ENCODE measurements at places on chromosomes 2 and 18.

DNA sequence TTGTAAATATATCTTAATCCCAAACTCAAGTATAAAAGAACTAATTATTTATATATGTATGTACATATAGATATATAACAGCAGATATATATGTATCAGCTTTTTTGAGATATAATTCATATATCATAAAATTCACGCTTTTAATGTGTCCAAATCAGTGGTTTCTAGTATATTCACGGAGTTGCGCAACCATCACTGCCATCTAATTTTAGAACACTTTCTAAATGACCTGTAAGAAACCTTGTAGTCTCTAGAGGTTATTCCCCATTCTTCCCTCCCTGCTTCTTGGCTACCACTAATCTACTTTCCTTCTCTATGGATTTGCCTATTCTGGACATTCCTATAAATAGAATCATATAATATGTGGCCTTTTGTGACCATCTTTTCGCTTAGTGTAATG lies 163.5 kb upstream of the TCF4 start:
- DNase-seq: no peak

GRCh38 chr2:8666581-8666980 lies 15.3 kb upstream of the ID2 start:
- DNase-seq: no peak

DNA sequence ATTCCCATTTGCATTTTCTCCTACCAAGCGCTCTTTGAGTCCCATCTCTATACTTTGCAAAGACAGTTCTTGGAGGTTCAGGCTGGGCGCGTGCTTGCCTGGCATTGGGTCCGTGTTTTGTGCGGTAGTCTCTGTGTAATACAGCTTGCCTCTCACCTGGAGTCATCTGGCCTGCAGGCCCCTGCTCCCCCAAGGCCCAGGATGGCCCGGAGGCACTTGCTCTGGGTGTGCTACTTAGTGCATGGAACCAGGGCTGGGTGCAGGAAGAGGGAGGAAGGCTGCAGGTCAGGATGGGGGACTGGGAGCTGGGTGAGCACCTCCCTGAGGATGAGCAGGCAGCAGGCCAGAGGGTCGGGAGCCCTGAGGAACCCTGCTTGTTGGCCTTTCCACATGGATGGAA lies 220.9 kb downstream of the LDLRAD4 start:
- DNase-seq: no peak

GRCh38 chr2:201769666-201770373 lies 10.9 kb downstream of the ALS2 start:
- no peak for DNase-seq

- DNase-seq: no peak
Measured at GRCh38 chr18:22296304-22296703, 121.4 kb downstream of the CTAGE1 start.

DNA sequence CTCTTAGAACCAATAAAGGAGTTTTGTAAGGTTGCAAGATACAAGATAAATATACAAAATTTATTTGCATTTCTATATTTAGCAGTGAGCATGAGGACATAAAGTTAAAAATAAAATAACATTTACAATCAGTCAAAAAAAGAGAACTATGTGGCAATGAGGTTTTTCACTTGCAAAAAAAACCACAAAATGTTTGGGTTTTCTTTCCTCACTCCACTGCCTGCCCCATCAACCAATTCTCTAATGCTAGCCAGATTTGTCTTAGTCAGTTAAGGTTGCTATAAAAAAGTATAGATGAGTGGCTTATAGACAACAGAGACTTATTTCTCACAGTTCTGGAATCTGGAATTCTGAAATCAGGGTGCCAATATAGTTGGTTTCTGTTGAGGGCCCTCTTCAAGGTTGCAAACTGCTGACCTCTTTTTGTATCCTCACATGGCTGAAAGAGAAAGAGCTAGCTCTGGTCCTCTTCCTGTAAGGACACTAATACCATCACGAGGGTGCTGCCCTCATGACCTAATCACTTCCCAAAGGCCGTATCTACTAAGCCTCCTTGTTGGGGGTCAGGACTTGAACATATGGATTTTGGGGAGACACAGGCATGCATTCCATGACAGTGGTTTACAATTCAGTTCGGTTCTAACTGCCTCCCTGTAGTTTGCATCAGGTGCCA lies 566.2 kb downstream of the GALR1 start:
- DNase-seq: no peak

GRCh38 chr18:59540780-59541179 lies 156.4 kb downstream of the CCBE1 start:
- no peak for DNase-seq

GRCh38 chr2:166140932-166141331 lies 13.1 kb upstream of the SCN1A start:
- DNase-seq: no peak

- DNase-seq: peak; percentile 68
Measured at GRCh38 chr2:69200107-69200520, 186.9 kb downstream of the GFPT1 start.

DNA sequence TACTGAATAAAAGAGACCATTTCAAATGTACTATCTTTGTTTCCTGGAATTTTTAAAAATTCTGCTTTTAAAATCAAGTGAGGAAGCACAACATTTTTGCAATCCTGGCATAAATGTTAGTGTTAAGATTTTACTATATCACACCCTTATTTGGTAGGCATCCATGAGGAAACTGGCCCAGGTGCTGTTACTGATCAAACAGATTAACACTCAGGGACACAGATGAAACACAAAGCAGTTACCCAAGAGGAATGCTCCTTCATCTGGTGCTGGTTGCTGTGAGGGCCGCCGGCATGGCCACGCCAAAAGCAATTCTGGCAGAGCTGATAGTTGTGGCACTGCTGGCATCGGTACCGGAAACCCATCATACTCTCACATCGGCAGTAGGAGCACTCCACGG lies 96.8 kb downstream of the DTNB start:
- DNase-seq: no peak

DNA sequence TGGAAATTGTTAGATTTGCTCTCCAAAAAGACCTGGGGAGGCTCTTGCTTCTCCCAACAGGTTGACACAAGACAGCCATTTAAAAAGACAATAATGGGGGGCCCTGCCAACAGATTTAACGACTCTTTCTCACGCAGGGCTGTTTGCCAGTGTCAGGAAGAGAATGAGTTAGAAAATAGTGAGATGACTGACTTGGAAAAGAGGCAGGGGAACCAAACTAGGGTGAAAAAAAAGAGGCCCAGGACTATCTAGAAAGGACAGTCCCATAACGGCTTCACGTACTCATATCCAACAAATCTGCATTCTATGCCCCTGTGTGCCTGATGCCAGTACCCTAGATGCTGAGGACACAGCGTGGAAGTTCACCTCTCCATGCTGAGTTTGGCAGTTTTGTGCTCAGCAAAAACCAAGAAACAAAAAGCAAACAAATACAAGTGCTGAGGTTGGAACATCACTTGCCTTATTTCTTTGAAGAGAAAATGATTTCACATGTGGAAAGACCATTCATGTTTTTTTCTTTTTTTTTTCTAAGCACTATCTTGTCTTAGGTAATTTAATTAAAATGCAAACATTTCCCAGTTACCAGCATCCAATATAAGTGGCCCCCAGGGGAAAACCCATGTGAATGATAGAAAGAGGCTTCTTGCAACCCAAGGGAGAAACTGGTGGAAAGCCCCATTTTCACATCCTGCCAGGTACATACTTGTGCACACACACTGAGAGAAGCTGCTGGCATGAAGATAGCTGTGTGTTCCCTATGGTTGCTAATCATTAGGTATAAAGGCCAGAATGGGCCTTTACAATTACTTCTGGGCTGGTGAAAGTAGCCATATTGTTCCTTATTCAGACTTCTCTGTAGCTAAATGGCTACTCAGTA lies 10.6 kb upstream of the WIPF1 start:
- no peak for DNase-seq

GRCh38 chr2:240308111-240308651 lies 127.3 kb upstream of the GPC1 start:
- no peak for DNase-seq

DNA sequence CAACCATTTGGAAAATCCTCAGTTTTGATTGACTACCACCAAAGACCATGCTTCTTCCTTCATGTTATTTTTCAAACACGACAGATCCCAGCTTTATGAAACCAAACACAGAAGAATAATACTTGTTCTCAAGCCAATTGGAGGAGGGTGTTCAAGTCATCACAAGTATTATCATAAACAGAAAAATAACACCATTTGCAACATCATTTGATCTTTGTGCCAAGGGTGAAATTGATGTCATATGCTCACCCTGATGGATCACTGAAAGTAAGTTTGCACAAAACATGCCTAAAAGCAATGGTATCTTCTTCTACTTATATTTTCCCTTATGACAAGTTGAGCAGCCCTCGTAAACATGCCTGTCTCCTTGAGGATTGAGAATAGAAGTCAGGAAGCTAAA lies 448.0 kb upstream of the ZEB2 start:
- DNase-seq: no peak

- DNase-seq: no peak
Measured at GRCh38 chr2:5394223-5394622, 298.0 kb upstream of the SOX11 start.

DNA sequence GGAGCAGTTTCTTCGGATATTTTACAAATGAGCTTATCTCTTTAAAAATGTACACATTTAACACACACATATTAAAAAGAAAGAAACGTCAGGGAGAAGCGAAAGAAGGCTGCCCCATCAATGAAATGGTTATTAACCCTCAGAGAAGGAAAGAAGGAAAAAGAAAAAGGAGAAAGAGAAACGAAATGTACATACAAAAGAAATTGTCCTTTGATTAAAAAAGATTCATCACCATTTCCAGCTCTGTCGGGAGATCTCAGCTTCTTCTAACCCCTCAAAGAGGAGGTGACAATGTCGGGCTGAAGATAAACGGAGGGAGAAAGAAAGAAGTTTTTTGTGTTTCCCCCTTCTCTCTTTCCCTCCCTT lies 1.5 kb downstream of the IKZF2 start:
- no peak for DNase-seq

- DNase-seq: no peak
Measured at GRCh38 chr18:58612315-58613055, 16.4 kb downstream of the ALPK2 start.

GRCh38 chr2:20540587-20541293 lies 93.9 kb downstream of the RHOB start:
- DNase-seq: no peak

DNA sequence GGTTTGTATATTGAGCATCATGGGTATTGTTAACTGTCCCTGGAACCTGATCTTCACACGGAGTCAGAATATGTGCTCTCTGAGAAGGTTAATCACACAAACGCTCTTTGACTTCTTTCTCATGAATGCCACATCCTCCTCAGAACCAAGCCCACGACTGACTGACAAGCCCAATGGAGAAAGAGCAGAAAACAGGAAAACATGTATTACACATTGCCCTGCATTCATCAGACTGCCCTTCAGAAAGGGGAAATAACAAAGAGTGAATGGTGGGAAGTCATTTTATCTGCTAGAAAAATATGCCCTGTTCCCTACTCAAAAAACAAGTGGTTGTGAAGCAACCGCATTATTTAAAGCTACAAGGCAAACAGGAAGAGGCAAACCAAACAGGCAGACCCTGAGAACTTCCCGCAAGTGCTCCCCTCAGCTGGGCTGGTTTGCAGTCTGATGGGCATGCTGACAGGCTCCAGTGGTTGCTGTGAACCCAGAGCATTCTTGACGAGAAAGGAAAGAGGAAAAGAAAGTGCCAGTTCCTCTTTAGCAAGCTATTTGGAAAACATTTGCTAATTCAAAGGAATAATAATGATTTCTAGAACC lies 172.9 kb upstream of the SETBP1 start:
- DNase-seq: no peak

DNA sequence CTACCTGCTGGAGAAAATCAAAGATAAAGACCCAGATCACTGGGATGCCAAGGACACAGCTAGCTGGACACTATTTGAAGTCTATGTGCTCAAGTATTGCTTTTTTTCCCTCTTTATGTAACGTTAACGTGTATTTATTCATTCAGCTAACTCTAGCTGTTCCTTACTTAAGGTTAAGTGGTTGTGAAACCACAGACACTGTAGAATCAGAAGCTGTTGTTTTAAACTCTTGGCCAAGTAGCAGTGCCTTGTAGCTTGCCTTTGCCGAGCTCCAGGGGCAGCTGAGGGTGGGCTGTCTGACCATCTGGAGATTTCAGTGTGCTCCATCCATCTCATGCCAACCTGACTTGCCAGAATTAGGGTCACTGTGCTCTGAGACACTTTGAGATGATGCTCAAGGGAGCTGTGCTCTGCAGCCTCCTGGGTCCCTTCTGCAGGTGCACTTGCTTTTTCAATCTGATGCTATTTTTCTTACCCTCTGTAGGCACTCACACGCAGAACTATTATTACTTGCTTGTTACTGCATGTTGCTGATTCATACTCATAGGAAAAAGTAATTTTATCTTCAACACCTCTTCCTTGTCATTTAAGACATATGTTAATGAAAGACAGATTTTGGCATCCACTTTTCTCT lies 116.2 kb downstream of the METTL8 start:
- DNase-seq: no peak

GRCh38 chr18:26711756-26712155 lies 153.8 kb downstream of the AQP4 start:
- no peak for DNase-seq

DNA sequence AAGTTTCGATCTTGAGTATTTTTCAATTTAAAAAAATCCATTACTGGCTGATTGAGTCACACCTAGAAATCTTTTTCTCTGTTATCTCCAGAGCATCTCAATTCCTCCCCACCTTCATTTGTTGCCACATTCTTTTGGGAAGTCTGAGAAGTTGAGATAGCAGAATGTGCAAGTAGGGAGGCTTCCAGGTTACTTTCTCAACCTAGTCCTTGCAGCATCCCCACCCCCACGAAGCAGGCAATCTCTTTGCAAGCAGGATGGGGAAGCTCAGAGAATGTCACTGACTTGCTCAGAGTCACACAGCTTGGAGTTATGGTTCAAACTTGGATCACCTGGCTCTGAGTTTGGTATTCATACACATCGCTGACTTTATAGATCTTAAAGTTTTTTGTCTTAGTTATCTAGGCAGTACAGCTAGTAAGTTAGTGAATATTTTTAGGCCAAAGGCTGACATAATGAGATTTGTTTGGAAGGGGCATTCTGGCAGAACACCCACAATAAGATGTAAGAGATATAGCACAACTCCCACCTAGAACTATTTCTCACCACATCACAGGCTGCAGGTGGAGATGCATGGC lies 25.9 kb upstream of the LCLAT1 start:
- DNase-seq: no peak

DNA sequence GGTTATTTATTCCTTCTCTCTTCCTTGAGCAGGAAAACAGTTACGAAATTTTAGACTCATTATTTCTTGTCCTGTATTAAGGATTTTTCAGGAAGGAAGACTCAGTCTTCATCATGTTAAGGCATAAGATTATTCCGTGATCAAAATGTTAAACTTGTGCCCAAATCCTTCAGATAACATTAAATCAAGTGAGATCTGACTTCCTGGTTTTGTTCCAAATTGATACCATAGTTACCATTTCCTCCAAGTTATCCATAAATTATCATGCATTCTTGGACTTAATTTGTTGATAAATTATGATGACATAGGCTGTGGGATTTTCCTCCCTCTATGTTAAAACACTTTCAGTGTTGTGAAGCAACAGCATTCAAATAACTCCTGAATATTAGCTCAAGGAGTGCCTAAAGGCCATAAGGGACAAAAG lies 31.9 kb downstream of the EFEMP1 start:
- DNase-seq: no peak

All from AG09309 (cell line).